Activated naive CD4-positive, alpha-beta T cell (primary cell): ENCODE measurements at places on chromosomes 1 and 21.

- no peak for DNase-seq
These were observed 51.2 kb downstream of the KCNJ15 start for GRCh38 chr21:38307771-38308531.

DNA sequence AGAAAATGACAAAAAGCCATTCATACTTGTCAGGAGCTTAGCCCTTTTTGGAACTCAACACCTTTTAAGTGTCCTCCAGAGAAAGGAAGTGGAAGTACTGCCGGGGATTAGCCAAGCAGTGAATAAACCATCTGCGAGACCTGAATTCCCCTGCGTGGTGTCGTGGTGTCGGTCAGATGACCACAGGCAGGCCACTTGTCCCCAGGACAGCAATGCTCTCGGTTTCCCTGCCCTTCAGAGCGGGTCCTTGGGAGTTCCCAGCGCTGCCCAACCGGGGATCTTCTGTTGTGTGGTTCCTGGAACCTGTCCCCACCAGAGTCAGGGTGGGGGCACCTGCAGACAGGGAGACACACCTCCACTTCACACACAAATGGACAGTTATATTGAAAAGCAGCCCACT lies 9.2 kb downstream of the GPR157 start:
- no peak for DNase-seq

GRCh38 chr1:56477164-56478111 lies 101.9 kb downstream of the PLPP3 start:
- no peak for DNase-seq

DNA sequence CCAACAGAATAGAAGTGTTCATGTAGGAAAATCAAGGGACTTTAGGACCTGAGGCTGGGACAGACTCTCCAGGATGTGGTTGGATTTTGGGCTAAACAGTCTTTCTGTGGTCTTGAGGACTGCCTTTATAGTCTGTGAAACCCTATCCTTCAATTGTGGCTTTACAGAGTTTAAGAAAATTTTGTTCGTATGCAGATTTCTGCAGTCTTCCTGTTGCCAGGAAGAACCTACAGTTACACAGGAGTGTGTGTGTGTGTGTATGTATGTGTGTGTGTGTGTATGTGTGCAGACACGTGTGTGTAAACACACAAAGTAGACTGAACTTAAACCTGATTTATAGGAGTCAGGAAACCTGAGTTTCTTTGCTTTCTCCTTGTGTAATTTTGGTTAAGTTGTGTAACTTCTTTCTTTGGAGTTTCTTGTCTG lies 22.8 kb downstream of the NEK7 start:
- DNase-seq, result no peak

GRCh38 chr1:47913225-47913823 lies 83.9 kb downstream of the TRABD2B start:
- no peak for DNase-seq

DNA sequence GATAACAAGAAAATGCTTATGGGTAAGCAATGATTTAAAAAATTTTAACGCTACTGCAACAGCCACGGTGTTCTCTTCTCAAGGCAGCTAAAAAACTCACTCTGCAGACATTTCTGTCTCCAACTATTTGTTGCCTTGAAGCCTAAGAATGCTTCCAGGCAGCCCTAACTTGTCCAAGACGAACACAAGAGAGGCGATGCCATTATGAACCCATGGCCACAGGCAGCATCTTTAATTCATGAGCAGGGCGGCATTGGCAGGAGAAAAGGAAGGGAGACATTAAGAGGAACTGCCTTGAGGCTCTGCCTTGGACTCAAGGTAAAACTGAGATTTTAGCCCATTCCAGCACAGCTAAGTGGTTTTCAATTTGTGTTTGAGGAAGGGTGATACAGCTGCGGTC lies 67.5 kb downstream of the KCND3 start:
- DNase-seq, result no peak

- DNase-seq, result no peak
These were observed 132.2 kb downstream of the CASZ1 start for GRCh38 chr1:10664251-10664650.

GRCh38 chr1:115969509-115969908 lies 6.8 kb upstream of the SLC22A15 start:
- DNase-seq, result no peak

GRCh38 chr1:5481889-5482288 lies 510.3 kb downstream of the NPHP4 start:
- no peak for DNase-seq

- no peak for DNase-seq
These were observed 61.2 kb downstream of the EDARADD start for GRCh38 chr1:236455243-236455642.

DNA sequence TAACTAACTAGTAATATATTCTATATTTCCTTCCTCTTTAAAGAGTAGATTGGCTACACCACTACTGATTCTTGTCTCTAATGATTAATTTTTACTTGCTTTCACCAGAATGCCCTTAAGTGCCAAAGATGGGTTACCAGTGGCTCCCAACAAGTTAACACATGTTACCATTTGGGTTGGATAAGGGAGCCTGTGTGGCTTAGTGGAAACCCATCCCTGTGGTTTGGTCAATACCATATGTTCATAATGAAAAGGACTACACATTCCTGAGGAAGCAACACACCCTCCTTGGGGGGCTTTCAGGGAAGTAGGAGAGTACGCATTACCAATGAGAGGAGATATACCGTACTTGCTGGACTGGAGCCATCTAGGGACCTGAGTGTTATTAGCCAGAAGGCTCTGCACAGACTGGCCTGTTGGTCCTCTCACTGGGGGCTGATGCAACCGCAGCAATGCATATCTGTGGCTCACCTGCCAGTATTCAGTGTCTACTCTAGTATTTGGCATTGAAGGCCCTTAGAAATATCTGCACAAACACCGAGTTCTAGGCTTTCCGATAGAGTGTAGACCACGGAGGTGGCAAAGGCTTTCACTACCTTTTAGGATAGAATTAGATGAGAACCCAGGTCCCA lies 29.3 kb upstream of the PLXNA2 start:
- no peak for DNase-seq

DNA sequence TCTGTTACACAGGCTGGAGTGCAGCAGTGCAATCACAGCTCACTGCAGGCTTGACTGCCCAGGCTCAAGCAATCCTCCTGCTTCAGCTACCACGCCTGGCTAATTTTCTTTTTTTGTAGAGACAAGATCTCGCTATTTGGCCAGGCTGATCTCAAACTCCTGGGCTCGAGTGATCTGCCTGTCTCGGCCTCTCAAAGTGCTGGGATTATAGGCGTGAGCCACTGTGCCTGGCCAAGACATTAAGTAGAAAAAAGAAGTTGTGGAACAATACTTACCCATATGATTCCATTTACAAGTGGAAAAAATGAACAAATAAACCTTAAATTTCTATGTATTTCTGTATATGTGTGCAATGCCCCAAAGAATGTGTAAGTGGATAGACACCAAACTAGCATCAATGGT lies 30.3 kb upstream of the ID3 start:
- no peak for DNase-seq

- peak; percentile 10 for DNase-seq
These were observed 150.1 kb downstream of the PLXNA2 start for GRCh38 chr1:208093754-208094719.

- DNase-seq, result no peak
These were observed 2095.1 kb downstream of the NCAM2 start for GRCh38 chr21:23093259-23093658.

DNA sequence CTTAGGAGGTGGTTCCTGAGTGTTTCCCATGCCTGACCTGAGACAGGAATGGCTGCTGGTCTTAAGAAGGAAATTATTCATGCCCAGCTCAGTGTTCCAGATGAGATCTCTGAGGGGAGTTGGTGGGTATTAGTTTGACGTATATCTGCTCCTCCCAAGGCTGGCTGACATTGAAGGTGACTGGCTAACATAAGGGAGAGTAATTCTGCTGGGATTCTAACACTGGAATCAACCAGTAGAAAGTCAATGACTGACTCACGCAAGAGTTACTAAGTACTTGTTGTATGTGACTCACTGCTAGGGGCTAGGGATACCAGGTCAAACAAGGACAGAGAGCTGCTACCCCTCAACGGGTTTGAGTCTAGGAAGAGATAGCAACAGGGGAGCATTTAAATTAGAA lies 177.3 kb downstream of the CACNA1E start:
- DNase-seq, result no peak

GRCh38 chr21:36591326-36591970 lies 107.5 kb upstream of the SIM2 start:
- DNase-seq, result no peak

DNA sequence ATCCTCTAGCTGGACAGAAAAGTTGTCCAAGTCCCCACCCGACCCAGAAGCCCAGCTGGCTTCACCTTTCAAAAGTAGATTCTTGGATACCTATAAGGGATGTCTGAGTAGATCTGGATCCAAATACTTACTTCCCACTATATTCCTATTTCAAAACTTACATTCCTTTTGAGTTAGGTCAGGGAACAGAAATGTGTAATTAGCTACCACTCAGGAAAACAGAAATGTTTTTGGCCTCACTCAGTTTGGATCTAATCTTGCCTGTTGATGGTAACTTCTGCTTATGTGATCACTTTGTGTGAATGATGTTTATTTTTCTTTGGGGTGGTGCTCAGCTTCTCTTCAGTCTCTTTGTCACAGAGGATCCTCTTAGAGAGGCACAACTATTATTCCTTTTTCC lies 814.4 kb upstream of the RGS18 start:
- DNase-seq, result no peak

DNA sequence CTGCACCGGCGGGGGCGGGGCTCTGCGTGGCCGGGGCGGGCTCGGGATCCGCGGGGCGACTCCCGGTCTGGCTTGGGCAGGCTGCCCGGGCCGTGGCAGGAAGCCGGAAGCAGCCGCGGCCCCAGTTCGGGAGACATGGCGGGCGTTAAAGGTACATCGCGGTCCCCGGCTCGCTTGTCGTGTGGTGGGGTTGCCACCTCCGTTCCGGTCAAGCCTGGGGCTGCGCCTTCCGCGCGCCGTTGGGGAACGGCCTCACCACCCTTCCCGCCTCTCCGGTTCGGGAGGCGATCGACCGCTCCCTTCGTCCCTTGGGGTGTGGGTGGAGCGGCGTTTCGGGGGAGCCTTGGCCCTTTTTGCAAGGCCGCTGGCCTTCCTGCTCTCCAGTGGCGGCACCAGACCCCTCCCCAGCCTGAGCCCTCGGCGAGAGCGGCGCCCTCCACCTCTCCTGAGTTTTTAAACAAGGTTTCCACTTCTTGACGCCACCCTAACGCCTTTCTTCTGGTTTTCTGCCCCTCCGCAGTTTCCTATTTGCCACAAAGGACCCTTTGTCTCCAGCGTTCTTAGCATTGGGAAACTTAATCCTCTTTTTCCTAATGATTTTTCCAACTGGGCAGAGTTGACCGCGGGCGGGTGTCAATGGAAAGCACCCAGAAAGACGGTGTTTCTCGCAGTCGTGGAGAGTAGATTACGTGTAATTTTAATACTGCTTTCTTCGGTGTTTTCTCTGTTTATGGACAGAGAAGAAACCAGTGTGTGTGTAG lies at the start of the genes LEPR and LEPROT:
TSS of gene LEPR (plus strand) at position 79 of the 761 bp plus-strand sequence. CDS start 144,898 bp downstream, outside the sequence.
TSS of gene LEPROT (plus strand) at position 79 of the 761 bp plus-strand sequence. CDS start at position 136, 57 bp downstream.
- DNase-seq, result no peak

- no peak for DNase-seq
These were observed 44.7 kb upstream of the CITED4 start for GRCh38 chr1:40906781-40907400.

- no peak for DNase-seq
These were observed 9.0 kb downstream of the WNT4 start for GRCh38 chr1:22133931-22134324.

DNA sequence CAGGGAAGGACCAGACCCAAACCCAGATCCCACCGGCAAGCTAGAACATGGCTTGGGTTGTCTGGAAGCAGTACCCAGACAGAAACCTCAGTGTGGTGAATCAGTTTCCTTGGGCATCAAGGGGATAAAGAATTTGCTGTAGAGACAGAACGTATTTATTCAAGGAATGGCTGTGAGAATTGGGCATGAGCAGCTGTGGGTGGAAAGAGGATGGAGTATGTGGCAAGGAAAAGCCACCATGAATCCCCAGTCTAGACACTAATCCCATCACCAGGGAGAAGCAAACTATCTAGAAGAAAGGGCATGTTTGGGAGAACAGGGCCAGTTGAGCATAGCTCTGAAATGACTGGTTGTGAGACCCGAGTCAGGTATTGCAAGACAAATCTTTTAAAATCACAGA lies 109.2 kb downstream of the TOMM20 start:
- DNase-seq, result no peak

- DNase-seq, result no peak
These were observed 843 bp upstream of the BCAN start for GRCh38 chr1:156640842-156641706.
